CD8-positive, alpha-beta T cell (primary cell): ENCODE measurements at places on chromosomes 5 and 9. TPM values are rescaled to one million over a fixed set of nuclear protein-coding genes. Genes with fewer than 3 reads are reported as not detected.

Gene ACSL6
- 14.3 TPM for total RNA-seq

Gene MYMK
- total RNA-seq: not detected

Gene C7
- not detected for total RNA-seq

Gene PCDHB13
- not detected for total RNA-seq

Gene SLC46A2
- total RNA-seq: not detected

Gene GNA14
- not detected for total RNA-seq
